SK-N-SH (cell line): ENCODE measurements at places on chromosomes 7 and 10. TPM values are rescaled to one million over a fixed set of nuclear protein-coding genes. Genes with fewer than 3 reads are reported as not detected.
A peak's percentile ranks its signal among the peaks of the same experiment; 100 is the strongest.

DNA sequence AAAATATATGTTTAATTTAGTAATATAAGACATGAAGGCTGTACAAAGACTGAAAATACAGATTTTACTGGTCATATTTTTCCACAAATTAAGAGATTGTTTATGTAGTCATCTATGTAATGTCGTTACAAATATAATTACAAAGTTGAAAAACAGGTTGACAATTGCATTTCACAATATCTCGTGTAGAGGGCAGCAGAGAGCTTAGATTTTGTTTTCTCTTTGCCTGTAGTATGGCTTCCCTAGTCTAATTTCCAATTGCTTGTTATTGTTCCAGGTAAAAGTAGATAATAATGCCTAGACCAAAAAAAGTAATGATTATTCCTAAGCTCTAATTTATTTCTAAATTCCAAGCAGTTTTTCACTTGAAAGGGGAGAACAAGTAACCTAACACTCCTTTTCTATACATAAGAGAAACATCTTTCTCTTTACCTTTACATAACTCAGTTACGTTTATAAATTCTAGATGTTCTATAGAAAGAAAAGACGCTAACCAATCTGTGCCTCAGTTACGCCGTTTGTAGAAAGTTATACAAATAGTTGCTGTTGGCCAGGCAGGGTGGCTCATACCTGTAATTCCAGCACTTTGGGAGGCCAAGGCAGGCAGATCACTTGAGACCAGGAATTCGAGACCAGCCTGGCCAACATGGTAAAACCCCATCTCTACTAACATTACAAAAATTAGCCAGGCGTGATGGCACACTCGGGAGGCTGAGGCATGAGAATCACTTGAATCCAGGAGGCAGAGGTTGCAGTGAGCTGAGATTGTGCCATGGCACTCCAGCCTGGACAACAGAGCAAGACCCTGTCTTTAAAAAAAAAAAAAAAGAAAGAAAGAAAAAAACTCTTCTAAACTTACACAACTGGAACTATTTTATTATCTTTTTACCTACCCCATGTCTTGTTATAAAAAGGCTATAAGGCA lies 30.0 kb downstream of the NET1 start:
- DNase-seq = peak; percentile 56

DNA sequence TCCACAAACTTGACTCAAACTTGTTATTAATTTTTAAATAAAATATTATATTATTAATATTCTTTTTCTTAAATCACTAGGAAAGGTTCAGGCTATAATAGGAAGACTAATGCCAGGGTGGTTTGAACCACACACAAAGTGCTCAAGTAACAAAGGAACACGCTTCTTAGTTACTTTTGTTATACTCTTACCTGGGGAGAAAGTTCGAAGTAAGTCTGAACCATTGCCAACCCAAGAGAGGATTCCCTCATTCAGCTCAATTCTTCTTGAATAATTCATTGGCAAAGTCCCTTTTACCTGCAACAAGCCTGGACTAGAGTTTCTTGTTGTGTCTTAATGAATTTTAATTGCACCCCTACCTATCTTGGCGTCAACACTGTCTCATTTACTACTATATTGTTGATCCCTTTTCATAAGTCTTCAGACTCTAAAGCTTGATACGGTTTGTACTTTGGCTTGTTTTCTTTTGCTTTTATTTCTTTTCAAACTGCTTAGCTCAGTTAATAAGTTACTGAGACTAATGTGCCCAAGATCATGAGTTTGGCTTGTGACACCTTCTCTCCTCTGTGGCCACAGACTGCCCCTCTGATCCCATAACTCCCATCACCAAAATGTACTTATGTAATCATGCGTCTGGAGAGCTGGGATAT lies 10.2 kb upstream of the C10orf67 start:
- no peak for DNase-seq

- DNase-seq = no peak
Observed at GRCh38 chr7:27046854-27047549, 48.8 kb downstream of the HOXA1 start.

DNA sequence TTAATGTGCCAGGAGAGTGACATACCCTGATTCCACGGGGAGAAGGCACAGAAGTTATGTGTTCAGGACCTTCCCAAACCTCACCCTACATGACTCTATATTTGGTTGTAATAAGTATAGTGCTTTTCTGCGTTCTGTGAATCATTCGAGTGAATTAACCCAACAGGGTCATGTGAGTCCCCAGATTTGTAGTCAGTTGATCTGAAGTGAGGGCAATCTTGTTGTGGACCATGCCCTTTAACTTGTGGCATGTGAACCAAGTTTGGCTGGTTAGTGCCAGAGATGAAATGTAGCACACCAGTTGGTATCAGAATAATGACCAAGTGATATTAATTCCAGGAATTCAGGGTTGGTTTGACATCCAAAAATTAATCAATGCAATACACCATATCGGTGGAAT lies 70.2 kb downstream of the NHLRC2 start:
- no peak for DNase-seq

- no peak for DNase-seq
Observed at GRCh38 chr7:132618271-132618955, 42.1 kb upstream of the PLXNA4 start.

GRCh38 chr7:148711191-148712102 lies 12.7 kb downstream of the CUL1 start:
- DNase-seq = no peak

DNA sequence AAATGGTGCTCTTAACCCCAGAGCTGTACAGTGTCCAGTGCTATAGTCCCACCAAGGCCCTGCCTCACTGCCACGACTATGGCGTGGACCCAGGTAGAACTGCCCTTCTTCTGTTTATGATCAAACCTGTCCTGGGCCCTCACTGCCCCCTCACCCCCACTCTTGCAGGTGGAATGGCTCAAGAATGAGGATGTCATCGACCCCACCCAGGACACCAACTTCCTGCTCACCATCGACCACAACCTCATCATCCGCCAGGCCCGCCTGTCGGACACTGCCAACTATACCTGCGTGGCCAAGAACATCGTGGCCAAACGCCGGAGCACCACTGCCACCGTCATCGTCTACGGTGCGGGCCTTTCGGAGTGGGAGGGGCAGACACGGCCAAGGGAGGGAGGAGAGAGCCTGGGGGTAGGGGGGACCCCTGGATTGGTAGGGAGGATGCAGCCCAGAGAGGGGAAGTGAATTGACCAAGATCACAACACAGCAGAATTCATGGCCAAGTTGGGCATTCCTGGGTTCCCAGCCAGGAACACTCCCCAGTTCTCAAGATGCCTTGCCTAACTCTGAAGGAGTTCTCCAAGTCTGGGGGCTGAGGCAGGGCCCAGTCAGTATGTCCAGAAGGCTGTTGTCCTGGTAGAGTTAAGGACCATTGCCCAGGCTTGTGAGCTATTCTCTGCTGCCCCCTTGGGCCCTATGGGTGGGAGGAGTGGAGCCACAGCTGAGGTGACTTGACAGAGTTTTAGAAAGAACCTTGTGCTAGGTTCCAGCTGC lies 32.4 kb upstream of the SLC29A3 start:
- no peak for DNase-seq

- DNase-seq = no peak
Observed at GRCh38 chr10:74730246-74730645, 96.2 kb upstream of the KAT6B start.

DNA sequence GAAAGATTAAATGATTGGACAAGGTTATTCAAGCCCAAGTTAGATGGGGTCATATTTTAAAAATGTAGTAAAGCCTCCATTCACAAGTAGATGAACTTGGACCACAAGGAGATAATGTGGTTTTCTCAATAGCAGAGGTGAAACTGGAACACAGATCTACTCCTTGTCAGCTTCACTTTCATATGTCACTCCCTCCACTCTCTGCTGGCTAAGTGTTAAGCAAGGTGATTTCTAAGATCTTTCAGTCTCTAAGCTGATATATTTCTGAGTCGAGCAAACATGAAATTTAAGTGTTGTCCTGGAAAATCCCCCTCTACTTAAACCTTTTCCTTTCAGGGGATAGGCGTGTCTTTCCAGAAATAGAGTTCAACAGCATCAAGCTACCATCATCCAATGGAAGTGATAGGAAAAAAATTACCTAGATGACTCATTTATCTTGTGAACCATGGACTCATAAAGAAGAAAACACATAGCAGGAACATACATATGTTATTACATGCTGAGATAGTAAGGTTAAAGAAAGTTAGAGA lies 275.0 kb downstream of the PTEN start:
- no peak for DNase-seq

DNA sequence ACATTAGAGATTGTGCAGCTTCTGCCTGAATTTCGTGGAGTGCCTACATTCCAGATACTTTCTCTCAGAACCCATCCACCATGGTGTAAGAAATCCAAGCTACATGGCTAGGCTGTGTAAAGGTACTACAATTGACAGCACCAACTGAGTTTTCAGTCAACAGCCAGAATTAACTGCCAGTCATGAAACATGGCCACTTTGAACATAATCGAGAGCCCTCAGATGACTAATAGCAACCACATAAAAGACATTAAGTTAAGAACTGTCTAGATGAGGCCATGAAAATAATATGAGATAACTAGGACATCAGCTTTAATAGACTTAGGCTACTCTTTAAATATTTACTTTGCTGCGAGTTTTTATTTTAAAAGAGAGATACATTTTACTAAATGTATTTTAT lies 1106.8 kb upstream of the LRRTM3 start:
- DNase-seq = no peak

- no peak for DNase-seq
Observed at GRCh38 chr10:45075826-45076380, 75.2 kb downstream of the ZNF22 start.

GRCh38 chr10:60645980-60646379 lies 132.3 kb upstream of the CDK1 start:
- no peak for DNase-seq

DNA sequence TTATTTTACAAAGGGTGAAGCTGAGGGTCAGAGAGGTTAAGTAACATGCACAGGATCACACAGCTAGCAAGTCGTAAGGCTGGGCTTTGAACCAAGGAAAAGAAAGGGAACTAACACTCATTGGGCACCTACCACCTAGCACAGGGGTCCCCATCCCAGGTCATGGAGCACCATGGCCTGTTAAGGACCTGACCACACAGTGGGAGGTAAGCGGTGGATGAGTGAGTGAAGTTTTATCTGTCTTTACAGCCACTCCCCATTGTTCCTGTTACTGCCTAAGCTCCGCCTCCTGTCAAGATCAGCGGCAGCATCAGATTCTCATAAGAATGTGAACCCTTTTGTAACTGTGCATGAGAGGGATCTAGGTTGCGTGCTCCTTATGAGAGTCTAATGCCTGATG lies 222.8 kb downstream of the RAB11FIP2 start:
- DNase-seq = no peak

APBB1IP gene
- 0.02 TPM in 1 of 2 replicates, not detected in the other for polyA plus RNA-seq

GTF2IRD1 gene
- 20.2 and 26.4 TPM in 2 replicates for polyA plus RNA-seq

TMEM229A gene
- 0.35 and 0.88 TPM in 2 replicates for polyA plus RNA-seq

GBX1 gene
- polyA plus RNA-seq = not detected in 2 replicates

PON1 gene
- not detected in 2 replicates for polyA plus RNA-seq
